ENCODE measurements at places on chromosomes 16 and 17.

GRCh38 chr17:78613416-78613815, 36.2 kb upstream of the DNAH17 start:
- no peak for DNase-seq

DNA sequence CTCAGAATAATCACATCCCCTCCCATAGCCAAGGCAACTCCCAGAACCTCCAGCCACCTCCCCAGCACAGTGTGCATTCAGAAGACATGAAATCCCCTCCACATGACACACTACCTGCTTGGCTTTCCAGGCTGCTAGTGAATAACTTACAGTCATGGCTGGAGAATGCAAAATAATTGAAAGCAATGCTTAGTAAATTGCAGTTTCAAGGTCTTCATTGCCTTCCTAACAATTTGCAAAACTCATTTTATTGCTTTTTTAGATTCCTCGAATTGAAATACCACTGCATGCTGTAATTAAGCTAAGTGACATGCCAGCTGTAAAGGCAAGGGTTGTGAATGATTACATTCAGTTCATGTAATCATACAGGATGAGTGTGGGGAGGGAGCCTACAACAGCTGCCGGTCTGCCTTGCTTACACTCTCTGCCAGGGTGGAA, 29.0 kb upstream of the HOXB13 start:
- DNase-seq = no peak

GRCh38 chr17:28917465-28917864, 14.6 kb upstream of the DHRS13 start:
- DNase-seq = no peak

- DNase-seq = peak; percentile 10
These were observed 14.9 kb downstream of the NAA60 start for GRCh38 chr16:3458278-3458851.

GRCh38 chr16:73028263-73028662, 19.7 kb downstream of the ZFHX3 start:
- no peak for DNase-seq

DNA sequence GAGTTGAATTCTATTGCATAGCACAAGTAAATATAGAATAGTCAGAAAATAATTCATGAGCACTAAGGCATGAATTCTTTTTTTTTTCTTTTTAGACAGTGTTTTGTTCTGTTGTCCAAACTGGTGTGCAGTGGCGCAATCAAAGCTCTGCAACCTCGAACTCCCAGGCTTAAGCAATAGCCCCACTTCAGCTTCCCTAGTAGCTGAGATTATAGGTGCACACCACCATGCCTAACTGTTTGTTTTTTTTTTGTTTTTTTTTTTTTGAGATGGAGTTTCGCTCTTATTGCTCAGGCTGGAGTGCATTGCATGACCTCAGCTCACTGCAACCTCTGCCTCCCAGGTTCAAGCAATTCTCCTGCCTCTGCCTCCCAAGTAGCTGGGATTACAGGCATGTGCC, 16.6 kb downstream of the TUBD1 start:
- no peak for DNase-seq

- DNase-seq = no peak
These were observed 32.4 kb downstream of the CACNG3 start for GRCh38 chr16:24288516-24288915.

DNA sequence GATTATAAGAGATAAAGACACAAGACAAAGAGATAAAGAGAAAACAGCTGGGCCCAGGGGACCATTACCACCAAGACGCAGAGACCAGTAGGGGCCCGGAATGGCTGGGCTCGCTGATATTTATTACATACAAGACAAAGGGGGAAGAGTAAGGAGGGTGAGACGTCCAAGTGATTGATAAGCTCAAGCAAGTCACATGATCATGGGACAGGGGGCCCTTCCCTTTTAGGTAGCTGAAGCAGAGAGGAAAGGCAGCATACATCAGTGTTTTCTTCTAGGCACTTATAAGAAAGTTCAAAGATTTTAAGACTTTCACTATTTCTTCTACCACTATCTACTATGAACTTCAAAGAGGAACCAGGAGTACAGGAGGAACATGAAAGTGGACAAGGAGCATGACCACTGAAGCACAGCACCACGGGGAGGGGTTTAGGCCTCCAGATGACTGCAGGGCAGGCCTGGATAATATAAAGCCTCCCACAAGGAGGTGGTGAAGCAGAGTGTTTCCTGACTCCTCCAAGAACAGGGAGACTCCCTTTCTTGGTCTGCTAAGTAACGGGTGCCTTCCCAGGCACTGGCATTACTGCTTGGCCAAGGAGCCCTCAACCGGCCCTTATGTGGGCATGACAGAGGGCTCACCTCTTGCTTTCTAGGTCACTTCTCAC, 63.9 kb upstream of the ARL4D start:
- DNase-seq = no peak

- no peak for DNase-seq
These were observed 12.9 kb upstream of the VPS4A start for GRCh38 chr16:69298261-69298660.

DNA sequence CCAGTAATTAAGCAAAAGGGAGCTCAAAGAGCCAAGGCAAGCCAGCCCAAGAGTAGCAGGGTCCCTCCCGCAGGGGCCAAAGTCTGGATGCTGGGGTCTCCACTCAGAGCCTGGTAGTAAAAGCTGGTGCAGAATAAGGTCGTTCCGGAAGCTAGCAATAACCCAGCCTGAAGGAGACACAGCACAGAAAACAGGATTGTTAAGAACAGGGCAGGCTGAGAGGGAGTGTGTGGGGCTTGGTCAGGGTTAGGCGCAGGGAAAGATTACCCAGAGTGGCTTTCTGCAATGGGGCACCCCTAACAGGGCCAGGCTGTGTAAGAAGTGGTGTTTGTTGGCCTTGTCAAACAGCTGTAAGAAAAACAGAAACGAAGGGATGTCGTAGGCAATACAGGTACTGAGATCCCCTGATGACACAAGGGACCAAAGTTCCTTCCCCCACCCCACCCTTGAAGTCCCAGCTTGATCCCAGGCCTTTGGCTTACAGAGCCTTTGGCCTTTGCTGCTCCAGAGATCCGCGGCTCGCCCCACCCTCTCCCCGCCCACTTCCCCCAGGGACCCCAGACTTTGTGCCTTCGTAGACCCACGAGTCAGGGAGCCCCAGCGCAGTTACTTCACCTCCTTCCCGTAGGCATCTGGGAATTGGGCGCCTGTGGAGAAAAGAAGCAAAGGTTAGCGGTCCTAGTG, 712 bp downstream of the TMEM256 start:
- DNase-seq = no peak

GRCh38 chr17:21034340-21035235, 8.2 kb downstream of the USP22 start:
- DNase-seq = peak; percentile 55

GRCh38 chr17:27946513-27946912, 53.3 kb upstream of the LYRM9 start:
- DNase-seq = no peak

DNA sequence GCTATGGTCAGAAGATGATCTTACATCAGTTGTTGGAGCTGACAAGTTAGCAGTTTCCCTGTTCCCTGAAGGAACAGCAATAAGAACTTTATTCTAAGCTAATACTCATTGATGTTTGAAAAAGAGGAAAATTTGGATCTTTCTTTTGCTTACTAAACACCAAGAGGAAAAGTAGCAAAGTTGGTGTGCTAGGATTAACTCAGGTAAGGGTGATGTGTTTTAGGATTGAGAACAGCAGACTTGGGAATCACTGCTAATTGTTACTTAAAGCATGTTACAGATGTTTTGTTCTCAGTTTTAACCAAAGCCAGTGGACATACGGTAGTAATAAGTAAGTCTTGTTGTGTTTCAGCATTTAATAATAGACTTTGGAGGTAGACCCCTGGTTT, 3.7 kb downstream of the SETD6 start:
- no peak for DNase-seq

DNA sequence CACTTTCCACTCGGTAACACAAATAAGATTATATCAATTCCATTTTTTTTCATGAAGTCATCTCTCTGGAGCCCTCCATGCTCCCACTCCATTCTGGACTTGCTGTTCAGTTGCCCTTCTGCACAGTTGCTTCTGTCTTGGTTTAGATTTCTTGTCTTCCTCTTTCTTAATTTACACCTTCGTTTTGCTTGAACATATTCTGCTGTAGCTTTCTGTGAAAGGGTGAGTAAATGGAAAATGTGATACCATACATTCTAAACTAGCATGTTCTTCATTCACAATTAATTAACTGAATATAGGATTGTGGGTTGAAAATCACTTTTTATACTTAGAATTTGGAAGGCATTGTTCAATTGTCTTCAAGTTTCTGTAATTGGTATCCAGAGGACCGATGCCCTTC, 69.6 kb downstream of the VMP1 start:
- no peak for DNase-seq

- DNase-seq = no peak
These were observed 12.4 kb upstream of the TCAP start for GRCh38 chr17:39652587-39653315.

GRCh38 chr16:84286578-84287240, 8.0 kb upstream of the WFDC1 start:
- DNase-seq = no peak
